Epithelial cell of esophagus (primary cell): ENCODE measurements at places on chromosomes 16 and 17.
A peak's percentile ranks its signal among the peaks of the same experiment; 100 is the strongest.

DNA sequence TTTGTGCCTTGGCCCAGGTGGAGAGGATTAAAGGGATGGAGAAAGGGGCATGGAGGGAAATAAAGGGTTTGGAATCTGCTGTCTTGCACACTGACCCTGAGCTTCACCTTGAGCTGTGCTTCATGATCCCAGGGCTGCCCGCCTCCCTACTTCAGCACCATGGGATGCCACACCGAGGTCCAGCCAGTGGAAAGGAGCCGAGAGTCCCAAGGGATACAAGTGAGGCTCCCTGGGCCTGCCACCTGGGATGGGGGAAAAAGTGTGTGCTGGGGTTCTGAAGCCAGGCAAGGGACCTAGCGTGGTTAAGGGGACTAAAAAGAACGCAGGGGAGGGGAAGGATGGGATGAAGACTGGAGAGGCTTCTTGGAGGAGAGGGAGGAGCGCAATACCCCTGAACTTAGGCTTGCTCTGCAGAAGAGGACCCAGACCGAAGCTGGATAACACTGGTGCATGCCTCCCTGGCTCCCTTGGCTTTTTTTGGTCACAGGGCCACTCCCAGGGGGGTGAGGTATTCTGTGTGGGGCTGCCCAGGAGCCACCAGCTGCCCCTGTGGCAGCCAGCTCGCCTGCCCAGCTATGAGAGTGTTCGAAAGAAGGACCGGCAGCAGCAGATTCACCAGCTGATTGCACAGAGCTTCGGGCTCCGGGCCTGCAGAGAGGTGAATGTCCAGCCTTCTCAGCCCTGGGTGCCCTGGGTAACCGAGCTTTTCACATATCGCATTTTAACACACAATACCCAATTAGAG lies 7.2 kb downstream of the MRPL27 start:
- DNase-seq: no peak

DNA sequence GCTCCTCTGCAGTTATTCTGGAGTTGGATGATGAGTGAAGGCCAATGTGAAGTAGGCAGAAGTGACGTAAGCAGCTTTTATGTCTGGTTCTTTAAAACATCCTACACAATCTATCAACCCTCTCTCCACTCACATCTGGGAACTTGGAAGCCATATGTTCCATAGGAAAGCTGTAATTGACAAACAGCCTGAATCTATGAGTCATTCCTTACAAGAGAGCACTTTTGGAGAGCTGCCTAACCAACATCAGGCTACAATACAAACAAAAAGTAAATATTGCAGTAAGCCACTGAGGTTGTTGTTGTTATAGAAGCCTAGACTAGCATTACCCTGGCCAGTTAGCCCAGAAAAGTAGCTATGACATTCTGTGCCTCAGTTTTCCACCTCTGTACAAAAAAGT lies 5.9 kb downstream of the CCL7 start:
- DNase-seq: peak; percentile 54

GRCh38 chr16:52543654-52544053 lies 3.3 kb downstream of the TOX3 start:
- DNase-seq: no peak

DNA sequence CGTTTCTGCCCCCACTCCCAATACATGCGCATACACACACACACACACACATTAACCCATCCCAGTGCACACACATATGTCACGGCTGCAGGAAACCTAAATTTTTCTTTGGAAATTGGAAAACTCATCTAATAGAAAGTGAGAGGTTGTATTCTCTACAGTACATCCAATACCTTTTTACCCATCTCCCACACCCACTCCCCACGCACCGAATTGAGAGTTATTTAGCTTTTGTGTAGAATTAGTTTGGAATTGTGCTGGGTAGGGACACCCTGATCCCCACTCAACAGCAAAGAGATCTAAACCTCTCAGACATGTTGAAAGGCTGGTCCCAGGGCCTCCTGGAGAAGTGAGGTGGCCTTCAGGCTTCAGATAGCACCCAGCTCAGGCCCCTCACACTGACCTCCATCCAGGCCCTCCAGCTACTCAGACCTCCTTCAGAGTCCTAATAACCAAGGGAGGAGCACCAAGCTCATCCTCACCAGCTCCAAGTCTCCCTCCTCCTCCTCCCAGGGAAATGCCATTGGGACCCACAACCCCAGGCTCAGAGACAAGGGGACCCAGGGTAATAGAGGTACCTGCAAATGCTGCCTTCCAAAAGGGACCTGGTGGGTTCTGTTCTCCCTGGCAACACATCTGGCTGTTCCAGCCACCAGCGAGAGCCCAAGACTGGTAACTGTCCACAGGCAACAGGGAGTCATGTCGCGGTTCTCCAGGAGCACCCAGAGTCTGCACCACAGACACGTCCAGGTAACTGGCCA lies 955 bp downstream of the HOXB13 start:
- DNase-seq: no peak

GRCh38 chr17:65173976-65174683 lies 37.0 kb downstream of the RGS9 start:
- DNase-seq: no peak

GRCh38 chr17:60229188-60229802 lies 79.5 kb downstream of the CA4 start:
- no peak for DNase-seq

- DNase-seq: peak; percentile 43
These were observed 10.5 kb upstream of the KRT19 start for GRCh38 chr17:41538565-41538991.

GRCh38 chr17:19495828-19496528 lies 37.7 kb upstream of the SLC47A1 start:
- DNase-seq: no peak

- DNase-seq: no peak
These were observed 16.2 kb downstream of the MYLK3 start for GRCh38 chr16:46731691-46732555.

DNA sequence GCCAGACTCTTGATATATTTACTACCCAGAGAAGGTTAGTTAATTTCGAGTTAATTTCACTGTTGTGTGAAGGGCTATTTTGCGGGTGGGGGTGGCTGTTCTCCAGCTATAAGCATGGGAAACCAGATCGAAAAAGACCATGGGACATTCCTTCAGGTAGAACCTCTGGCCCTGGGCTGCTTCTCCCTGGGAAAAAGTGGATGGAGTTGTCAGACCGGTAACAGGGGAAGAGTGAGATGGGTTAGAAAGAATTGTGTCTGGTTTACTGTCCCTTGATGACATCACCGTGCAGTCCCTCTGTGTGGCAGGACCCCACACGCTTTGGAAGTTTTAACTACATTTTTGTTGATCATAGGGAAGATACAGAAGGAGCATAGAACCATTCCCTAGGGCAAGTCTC lies 296.3 kb downstream of the RBFOX1 start:
- no peak for DNase-seq

DNA sequence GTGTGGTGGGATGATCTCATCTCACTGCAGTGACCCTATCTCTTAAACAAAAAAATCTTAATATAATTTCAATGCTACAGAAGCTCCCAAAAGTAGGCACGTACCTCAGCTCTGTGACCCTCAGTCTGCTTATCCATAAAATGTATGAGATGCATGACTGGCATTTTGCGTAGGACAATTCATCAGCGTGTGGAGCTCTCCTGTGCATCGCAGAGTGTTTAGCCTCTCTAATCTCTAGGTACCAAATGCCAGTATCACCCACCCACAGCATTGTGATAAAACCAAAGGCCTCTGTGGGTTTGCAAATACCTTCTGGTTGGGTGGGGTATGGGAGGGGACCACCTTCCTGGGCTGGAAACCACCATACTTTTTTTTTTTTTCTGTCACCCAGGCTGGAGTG lies 19.0 kb upstream of the TUBG2 start:
- DNase-seq: no peak

- no peak for DNase-seq
These were observed 3.3 kb upstream of the PRSS33 start for GRCh38 chr16:2790631-2791030.

- DNase-seq: peak; percentile 81
These were observed at the start of gene MLLT6 for GRCh38 chr17:38704606-38705522. Gene MLLT6 (plus strand): TSS chr17:38705273. CDS start chr17:38705633, 360 bp downstream.

- peak; percentile 4 for DNase-seq
These were observed 14.9 kb downstream of the RCVRN start for GRCh38 chr17:9890124-9890523.

GRCh38 chr17:61700252-61700651 lies 109.2 kb upstream of the NACA2 start:
- no peak for DNase-seq

DNA sequence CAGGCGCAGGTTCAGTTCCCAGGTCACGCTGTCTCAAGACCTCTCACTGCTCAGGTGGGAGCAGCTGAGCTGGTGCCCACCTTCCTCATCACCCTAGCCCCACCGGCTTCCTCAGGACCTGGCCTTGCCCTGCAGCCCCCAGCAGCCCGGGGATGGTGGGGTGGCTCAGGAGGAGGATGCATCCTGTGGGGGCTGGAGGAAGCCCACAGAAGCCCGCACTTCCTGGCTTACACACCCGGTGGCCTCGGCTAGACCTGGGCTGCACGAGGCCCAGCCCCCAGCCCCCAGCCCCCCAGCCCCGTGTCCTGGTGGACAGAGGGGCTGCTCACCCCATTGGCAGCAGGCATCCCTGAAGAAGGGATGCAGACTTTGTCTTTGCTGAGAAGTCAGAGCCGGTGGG lies 43.4 kb downstream of the BAHCC1 start:
- no peak for DNase-seq

- no peak for DNase-seq
These were observed 45.4 kb upstream of the TMEM132E start for GRCh38 chr17:34533806-34534527.

- no peak for DNase-seq
These were observed 3.0 kb downstream of the NUDT16L1 start for GRCh38 chr16:4696172-4696904.

- no peak for DNase-seq
These were observed 18.1 kb upstream of the TBX2 start for GRCh38 chr17:61381537-61381936.

DNA sequence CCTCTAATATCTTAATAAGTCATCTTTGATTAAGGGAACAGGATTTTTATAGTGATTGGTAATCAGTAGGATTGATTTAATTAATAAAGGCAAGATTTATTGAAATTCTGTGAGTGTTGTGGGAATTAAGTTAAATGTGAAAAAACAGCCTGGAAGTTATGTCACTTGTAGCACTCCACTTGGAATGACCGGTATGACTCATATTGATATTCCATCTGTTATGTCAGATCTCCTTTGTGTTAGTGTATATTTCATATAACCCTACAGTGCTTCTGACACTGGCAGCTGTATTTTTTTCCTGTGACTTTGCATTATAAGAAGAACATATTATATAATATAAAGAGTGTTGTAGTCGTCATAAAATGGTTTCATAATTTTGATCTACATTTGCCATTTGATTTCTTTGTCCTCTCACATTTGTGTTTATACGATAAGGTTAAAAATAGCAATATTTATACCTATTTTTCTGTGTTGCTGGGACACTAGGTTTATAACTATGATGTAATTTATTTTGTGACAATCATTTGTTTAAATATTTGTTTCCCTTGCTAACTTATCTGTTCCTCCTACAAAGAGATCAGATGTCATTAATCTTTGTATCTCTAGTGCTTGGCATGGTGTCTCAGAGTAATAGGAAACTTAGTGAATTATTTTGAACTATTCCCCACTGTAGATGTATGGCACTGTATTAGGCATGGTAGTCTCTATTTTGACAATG lies 249.0 kb downstream of the BCAS3 start:
- DNase-seq: peak; percentile 13

- peak; percentile 52 for DNase-seq
These were observed 387.5 kb upstream of the HSBP1 start for GRCh38 chr16:83420206-83420760.

GRCh38 chr16:55562936-55563335 lies 3.5 kb upstream of the CAPNS2 start:
- DNase-seq: peak; percentile 61

- DNase-seq: no peak
These were observed 6.3 kb upstream of the TMEM114 start for GRCh38 chr16:8596581-8596980.

- no peak for DNase-seq
These were observed 19.0 kb upstream of the XYLT2 start for GRCh38 chr17:50326831-50327364.

DNA sequence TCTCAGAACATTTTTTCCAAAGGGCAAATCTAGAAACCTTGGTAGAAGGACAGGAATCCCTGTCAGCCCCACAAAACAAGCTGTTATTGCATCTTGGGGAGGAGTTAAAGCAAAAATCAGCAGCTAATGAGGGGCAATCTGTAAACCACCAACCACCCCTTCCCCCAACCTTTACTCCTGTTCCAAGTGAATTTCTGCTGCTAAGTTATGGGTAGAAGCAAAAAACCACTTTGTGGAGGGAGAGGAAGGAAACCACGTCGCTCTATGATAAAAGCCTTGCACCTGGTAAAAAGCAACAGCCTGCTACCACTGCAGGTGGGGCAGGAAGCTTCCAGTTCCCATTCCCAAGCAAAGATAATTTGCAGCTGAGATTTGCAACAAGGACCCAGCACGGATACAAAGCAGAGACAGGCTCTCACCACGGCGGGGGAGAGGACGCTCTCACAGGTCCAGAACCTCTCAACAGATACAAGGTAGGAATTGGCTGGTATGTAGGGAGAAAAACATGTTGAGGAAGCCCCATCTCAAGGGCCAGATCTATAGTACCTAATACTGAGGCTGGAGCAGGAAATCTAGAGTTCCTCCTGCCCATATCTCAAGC lies 10.7 kb downstream of the ABCA8 start:
- DNase-seq: no peak

- DNase-seq: peak; percentile 58
These were observed 61.9 kb downstream of the BANP start for GRCh38 chr16:88013091-88013609.

- no peak for DNase-seq
These were observed 369 bp upstream of the GJD3 start for GRCh38 chr17:40364906-40365305.

- DNase-seq: no peak
These were observed 15.4 kb upstream of the NUDT16L1 start for GRCh38 chr16:4677994-4678393.

DNA sequence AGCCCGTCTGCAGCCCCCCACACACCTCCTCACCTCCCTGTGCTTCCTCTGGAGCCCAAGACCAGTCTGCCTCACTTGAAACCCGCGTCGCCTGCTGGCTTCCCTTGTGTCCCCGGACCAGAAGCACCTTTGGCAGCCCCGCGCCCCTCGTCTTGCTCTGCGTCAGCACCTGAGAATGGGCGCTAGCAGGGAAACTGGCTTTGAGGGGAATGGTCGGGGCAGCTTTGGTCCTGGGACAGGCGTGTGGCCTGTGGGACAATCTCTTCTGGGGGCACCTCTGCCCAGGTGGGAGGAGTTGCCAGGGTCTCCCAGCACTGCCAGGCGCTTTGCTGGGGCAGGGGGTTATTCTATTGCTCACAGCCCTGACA lies 3.6 kb upstream of the MAFG start:
- DNase-seq: no peak

DNA sequence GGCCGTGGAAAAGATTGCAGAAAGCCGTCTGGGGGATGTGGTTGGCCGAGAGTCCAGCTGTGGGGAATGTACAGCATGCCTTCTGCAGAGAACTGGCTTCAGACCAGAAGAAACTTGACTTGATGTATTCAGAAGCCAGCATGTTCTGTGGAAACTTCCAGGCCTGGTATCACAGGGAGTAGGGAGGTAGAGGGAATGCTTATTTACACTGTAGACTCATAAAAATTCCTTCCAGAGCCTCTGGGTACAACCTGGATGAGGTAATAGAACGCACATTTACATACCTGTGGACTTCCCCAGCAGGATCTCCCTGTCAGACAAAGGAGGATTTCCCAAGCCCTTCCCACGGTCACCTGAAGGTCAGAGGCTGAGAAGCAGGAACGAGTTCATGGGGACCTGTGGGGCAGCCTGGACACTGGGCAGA lies 11.8 kb upstream of the GAS7 start:
- peak; percentile 18 for DNase-seq

- no peak for DNase-seq
These were observed 14.9 kb downstream of the LDHD start for GRCh38 chr16:75101635-75102034.

- no peak for DNase-seq
These were observed 20.7 kb downstream of the PSMB3 start for GRCh38 chr17:38773258-38773657.
